ENCODE measurements at places on chromosomes 6 and 20.

DNA sequence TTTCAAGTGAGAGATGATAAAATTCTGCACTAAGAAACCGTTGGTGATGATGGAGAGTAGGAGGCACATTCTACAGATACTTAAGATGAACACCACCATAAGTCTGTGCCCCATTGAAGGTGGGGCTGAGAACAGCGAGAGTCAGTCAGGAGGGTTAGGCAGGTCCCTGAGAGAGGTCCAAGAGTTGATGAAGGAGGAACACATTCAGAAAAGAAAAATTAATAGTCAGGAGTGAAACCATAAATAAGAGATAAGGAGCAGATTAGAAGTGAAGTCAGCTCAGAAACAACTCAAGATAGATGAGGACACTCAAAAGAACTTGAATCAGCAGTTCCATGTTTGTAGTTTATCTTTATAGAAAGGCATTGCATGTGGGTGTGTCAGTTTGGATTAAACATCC, 727.2 kb upstream of the MARCKS start:
- no peak for DNase-seq

GRCh38 chr20:15916623-15917022, 656.6 kb downstream of the KIF16B start:
- no peak for DNase-seq

DNA sequence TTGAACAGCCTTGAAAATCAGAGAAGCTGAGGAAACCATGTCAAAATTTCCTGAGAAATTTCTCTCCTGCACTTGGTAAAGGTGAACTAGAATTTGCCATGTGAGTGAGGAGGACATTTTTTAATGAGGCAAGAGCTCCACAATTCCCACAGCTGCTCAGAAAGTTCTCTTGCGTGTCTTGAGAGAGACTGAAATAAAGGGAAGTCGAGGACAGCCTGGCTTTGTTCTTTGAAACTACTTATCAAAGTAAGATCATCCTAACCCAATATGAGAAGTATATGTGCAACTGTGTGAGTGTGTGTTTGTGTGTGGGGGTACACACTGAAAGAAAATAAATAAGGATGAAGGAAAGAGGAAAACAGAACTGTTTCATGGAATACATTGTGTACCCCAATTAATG, 163.4 kb downstream of the SLC24A3 start:
- no peak for DNase-seq

GRCh38 chr6:137589067-137589848, 95.1 kb upstream of the OLIG3 start:
- DNase-seq, result peak; percentile 5

DNA sequence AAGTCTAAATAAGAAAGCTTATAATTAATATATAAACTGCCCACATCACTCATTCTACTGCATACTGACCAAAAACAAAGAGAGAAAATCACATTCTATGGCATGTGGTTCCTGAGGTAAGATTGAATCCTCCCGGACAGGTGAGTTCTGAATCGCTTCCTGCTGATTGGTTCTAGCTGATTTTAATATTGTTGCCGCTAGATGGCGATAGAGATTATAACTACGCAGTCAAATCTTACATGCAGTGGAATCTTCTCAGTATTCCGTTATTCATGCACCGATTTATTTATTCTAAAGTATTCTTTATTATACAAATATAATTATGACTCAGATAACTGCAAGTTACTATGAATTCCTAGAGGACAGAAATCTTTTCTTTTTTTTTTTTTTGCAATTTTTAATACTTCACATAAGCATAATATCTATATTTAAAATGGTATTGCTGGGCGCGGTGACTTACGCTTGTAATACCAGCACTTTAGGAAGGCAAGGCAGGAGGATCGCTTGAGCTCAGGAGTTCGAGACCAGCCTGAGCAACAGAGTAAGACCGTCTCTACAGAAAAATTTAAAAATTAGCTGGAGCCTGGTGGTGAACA, 24.2 kb upstream of the TMX4 start:
- DNase-seq, result peak; percentile 24

DNA sequence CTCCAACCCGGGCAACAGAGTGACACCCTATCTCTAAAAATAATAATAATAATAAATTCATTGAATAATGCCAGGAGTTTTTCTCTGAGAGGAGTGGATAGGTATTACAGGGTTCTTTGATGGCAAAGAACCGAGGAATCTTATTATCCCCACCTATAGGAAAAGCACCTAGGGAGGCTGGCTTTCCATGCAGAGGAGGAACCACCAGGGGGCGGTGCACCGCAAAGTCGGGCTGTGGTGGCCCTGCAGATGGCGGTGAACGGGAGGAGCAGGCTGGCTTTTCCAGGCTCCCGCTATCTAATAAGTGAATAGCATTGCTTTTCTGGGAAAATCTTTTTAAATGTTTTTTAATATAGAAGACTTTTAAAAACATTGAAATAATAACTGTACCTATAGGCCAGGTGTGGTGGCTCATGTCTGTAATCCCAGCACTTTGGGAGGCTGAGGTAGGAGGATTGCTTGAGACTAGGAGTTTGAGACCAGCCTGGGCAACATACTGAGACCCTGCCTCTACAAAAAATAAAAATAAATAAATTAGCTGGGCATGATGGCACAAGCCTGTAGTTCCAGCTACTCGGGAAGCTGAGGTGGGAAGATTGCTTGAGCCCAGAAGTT, 864.2 kb downstream of the KIF16B start:
- DNase-seq, result no peak

DNA sequence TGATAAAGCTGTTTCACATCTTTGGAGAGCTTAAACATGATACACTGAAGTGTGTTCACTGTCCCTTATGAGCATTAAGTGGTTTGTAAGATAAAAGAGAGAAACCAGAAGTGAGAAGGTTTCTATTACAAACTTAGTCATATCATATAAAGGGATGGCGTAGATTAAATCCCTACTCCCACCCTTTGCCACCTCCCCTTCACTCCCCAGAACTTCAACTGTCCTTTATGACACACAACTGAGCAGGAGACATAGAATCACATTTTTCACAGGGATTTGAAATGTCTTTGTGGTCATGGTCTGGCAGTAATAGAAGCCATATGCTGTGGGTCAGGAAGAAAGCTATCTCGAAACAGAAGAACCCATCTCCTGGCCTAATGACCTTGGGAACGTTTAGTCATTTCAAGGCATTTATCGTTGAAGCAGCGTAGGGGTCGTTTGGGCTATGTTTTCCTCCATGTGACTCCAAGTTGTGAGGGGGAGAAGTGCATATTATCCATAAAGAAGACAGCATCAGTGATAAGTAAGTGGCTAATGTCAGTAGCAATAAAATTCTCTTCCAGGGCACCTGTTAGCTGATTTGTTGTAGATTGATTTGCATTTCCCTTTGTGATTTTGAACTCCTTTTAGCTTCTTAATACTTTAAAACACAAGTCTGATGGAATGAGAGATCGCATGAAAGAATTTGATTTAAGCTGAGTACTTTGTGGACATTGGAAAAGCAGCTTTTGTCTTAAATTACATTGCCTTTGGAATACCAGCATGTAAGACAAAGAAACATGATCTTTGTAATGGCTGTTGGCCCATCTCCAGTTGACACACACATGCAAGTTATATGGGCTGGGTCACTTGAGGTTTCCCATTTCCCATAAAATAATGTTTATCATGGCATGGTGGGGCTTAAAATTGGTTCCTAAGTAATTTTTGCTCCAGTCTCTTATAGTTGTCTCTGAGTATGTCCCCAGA, 501.5 kb upstream of the FLRT3 start:
- no peak for DNase-seq

DNA sequence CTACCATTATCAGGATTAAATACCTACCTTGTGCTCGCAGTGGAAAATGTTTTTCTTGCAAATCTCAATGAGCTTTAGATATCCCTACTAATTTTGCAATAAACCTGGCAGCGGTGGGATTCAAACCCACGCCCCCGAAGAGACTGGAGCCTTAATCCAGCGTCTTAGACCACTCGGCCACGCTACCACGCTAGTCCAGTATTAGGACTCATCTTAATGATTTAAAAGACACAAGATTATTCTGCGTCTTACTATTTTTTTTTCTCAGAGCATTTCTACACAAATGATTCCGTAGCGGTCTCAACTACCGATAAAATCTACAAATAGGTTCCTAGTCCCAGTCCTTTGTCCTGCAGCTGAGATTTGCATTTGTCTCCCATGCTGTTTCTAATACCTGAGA, 35.2 kb upstream of the ZSCAN23 start:
- DNase-seq, result no peak

- no peak for DNase-seq
These were observed 122.9 kb downstream of the IRF4 start for GRCh38 chr6:514396-514978.

DNA sequence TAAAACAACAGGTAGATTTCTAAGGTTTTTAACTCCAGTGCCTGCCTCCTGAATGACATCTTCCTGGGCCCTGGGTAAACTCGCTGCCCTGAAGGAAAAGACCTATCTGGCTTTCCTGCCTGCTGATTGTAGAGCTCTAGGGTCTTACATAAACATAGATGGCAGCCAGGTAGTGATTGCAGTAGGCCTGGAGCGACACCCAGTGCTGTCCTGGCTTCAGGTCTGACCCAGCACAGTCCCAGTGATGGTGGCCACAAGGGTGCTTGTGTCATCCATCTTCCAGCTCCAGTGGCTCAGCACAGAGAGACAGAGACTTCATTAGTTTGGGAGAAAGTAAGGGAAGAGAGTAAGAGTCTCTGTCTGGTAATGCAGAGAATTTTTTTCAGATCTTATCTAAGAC, 542.9 kb upstream of the IMPG1 start:
- DNase-seq, result no peak

DNA sequence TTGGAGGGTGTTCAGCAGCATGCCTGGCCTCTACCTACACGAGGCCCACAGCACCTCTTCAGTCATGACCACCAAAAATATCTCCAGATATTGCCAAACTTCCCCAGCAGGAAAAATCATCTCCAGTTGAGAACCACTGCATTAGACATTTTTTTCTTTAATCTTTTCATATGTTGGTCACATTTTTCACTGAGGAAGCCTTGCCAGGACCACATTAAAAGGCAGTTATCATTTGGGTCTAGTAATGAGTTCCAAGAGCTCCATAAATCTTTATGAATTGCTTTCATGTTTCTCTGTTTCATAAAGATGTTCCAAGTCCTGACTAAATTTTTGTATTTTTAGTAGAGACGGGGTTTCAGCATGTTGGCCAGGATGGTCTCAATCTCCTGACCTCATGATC, 28.8 kb downstream of the MTRES1 start:
- DNase-seq, result no peak

DNA sequence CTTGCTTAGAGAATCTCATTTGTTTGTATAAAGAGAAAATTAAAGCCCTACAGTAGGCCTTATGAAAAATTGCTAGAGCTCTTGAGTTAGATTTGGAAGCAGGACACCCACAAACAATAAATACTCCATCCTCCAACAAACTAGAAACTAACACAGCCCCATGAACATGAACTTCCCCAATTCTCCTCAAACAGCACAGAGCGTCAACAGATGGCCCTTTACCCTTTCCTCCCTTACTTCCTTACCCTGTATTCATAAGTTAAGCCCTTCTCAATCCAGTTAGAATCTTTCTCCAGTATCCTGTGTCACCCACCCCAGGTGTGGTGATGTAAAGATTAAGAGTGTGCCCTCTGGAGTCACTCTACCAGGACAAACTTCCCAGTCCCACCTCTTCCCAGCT, 113.7 kb downstream of the UNC5CL start:
- no peak for DNase-seq

GRCh38 chr6:113734982-113735381, 122.2 kb upstream of the MARCKS start:
- DNase-seq, result no peak

- DNase-seq, result no peak
These were observed 16.8 kb downstream of the TNFRSF21 start for GRCh38 chr6:47292944-47293343.

- DNase-seq, result no peak
These were observed 4.6 kb upstream of the CABLES2 start for GRCh38 chr20:62411479-62412193.

- no peak for DNase-seq
These were observed 253.8 kb upstream of the PRDM1 start for GRCh38 chr6:105832313-105832761.

DNA sequence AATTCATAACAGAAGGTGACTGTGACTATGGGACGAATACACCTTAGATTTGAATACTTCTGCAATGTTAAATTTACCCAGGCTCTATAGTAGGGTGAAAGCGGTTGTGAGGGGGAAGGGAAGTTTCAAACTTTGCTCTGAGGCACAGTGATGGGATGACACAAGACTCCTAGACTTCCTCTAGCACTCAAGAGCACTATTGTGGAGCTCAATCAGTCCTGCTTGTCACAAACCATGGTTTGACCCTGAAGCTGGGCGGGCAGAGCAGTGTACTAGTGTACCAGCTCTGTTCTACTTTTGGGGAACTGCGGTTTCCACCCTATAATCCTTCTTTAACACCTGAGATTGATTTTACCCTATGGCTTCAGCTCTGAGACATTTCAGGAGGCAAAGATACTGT, 17.1 kb downstream of the TRIM27 start:
- DNase-seq, result no peak

- DNase-seq, result no peak
These were observed 306.0 kb downstream of the EYA4 start for GRCh38 chr6:133547136-133547535.

DNA sequence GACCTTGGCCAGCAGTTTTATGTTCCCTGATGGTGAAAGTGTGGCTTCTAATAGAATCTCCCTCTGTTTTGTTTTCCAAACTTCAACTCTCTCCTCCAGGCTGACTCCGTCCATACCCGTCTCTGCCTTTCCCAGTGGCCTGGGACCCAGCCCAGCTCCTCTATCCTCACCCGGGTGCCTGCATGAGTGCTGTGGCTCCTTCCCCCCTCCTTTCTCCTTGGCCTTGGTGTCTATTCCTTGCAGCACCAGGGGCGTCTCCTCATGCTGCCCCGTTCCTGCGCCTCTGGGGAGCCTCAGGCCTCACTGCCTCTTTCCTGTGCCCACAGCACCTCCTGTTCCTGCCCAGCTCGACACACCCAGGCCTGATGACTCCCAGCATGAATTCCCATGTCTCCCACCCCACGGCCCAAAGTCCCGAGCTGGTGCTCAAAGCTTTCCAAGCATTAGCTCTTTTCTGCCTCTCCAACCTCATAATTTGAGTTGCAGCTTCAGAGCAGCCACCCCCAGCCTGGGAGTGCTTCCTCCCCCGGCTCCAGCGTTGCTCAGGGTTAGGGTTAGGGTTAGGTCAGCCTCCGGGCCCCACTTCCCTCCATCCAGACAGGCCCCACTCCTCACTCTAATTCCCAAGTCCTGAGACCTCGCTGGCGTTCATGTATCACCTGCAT, 56.3 kb upstream of the AFDN start:
- DNase-seq, result no peak

- DNase-seq, result no peak
These were observed 121.6 kb upstream of the PMEPA1 start for GRCh38 chr20:57831326-57831992.

- peak; percentile 55 for DNase-seq
These were observed 2.1 kb upstream of the PERP start for GRCh38 chr6:138109042-138109997.

GRCh38 chr6:163860287-163861081, 446.0 kb downstream of the QKI start:
- no peak for DNase-seq

- no peak for DNase-seq
These were observed 4.2 kb downstream of the MLN start for GRCh38 chr6:33799454-33800113.

GRCh38 chr20:57749869-57750268, 40.1 kb upstream of the PMEPA1 start:
- no peak for DNase-seq

Data from stimulated activated CD4-positive, alpha-beta T cell treated with anti-CD3 and anti-CD28 coated beads, TNF-alpha, amount 100 ng/mL, for 24 hours (primary cell).